ENCODE measurements at places on chromosomes 6 and 20.

DNA sequence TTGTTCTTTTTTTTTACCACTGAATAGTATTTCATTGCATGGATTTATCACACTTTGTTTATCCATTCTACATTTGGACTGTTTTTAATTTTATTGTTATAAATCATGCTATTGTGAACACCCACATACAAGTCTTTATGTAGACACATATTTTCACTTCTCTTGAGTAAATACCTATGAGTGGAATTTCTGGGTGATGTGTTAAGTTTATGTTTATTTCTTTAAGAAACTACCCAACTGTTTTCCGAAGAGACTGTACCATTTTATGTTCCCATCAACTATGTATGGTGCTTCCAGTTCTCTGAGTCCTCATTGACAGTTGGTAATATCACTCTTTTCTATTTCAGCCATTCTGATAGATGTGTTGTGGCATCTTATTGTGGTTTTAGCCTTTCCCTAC, 54.0 kb downstream of the RIN2 start:
- DNase-seq, result no peak

DNA sequence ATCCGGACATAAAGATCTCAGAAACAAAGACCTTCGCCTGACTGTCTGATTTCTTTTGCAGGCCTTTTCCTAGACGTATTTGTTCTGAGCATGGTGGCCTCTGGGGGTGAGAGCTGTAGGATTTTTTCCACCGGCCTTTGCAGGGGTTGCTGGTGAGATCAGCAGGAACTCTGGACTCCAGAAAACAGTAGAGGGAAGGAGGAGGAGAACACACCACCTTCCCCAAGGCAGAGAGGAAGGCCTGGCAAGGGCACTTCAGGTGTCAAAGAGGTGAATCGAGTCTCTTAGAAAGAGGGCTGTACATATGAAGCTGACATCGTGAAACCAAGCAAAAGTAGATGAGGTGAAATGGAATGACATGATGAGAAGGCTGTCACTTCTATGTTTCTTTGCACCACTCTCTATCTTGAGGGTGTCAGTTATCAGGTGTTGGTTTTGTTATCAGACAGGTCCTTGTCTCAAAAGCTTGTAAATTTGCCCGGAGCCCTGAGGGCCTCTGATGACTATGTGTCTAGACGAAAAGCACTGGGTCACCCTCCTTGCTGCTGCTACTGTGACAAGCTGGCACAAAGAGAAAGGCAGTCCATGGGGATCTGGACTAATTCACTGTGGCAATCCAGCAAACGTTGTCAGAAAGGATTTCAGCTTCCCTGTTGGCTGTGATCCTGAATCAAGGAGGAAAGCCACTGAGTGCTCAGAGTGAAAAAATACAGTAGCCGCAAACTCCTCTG, 91.3 kb upstream of the MAP3K7 start:
- DNase-seq, result no peak

DNA sequence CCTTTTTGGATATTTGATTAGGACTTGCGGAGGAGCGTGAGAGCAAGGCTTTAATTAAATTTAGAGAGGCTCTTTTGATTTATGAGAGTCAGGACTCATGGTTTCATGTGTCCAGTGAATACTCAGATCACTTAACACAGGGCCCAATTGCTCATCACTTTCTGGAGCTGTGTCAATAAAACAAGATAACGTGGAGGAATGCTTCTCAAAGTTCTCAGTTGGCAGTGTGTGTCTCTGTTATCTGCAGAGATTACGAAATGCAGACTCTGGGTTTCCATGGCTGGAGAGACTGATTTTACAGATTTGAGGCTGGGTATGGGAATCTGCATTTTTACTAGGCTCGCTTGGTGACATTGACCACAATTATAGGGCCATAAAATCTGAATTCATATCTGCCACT, 335.8 kb upstream of the FLRT3 start:
- no peak for DNase-seq

DNA sequence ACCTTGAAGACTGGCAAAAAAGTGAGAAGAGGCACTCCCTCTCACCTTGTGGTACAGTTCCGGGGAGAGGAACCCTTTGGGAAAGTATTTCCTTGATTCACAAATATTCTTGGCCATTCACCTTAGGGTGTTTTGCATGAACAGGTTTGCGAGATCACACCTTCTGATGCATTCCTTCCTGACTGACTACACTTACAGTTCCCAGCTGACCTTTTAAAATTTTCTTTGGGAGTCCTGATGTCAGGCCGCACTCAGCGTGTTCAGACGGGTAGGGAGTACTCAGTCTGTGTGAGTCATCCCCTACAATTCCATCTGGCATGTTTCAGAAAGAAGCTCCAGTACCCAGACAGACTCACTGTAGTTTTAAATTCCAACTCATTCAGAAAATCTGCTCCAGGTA, 1.7 kb downstream of the ADGRF4 start:
- DNase-seq, result no peak

DNA sequence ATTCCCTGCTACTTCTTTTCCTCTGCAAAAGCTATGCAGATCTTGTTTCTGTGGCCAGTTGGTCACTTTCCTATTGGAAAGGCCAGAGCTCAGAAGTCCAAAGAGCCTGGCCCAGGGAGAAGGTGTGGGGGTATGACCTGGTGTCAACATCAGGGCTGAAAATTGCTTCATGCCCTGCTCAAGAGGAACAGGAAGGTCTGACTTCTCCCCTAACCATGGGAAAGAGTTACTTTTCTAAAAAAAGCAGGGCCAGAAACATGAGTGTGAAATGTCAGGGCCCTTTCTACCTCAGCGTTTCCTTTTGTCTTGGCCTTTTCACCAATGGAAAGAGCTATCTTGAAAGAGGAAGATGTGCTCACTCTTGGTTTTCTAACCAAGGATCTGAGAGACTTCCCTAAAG, 117.4 kb downstream of the MAFB start:
- DNase-seq, result no peak

GRCh38 chr20:50023116-50023805, 40.5 kb downstream of the SNAI1 start:
- no peak for DNase-seq

GRCh38 chr6:108941859-108942258, 93.6 kb downstream of the ARMC2 start:
- DNase-seq, result no peak

DNA sequence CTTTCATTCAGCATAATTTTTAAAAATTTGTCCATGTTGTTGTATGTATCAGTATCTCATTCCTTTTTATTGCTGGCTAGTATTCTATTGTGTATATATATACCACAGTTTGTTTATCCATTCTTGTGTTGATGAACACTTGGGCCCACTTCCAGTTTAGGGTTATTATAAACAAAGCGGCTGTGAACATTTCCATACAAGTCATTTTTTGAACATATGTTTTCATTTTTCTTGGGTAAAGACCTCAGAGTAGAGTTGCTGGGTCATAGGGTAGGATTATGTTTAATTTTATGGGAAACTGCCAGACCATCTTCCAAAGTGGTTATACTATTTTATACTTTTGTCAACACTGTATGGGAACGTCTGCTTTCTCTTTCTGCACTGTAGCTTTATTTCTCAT, 55.3 kb downstream of the RBM24 start:
- no peak for DNase-seq

DNA sequence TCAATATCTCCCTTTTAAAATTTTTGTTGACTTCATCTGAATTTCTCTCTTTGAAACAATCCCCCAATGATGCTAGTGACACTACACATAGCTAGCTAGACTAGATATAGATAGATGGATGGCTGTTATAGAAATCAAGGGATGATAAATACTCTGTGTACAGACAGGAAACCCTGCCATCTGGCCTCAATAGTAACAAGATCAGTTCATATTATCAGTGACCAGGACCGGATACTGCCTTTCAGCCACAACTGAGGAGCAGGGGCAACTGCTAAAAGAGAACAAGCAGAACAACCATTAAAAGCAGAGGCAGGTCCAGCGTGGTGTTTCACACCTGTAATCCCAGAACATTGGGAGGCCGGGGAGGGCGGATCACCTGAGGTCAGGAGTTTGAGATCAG, 118.3 kb upstream of the FAM184A start:
- DNase-seq, result no peak

GRCh38 chr6:145882121-145882531, 67.5 kb upstream of the FBXO30 start:
- DNase-seq, result no peak

DNA sequence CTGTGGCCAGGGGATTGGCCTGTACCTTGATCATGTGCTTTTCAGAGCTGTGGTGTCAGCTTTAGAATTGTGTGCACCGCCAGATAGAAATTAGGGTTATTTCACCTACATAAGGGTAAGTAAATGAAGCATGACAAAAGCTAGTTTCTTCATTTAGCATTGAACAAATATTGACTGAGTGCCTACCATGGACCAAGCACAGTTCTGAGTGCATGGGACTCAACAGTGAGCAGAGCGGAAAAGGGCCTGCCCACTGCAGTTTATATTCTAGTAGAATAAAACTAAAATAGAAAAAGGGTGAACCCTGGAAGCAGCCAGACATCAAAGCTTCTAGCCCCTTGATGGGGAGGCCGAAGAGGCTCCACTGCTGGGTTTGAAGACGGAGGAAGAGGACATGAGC, 25.6 kb downstream of the ECT2L start:
- no peak for DNase-seq

DNA sequence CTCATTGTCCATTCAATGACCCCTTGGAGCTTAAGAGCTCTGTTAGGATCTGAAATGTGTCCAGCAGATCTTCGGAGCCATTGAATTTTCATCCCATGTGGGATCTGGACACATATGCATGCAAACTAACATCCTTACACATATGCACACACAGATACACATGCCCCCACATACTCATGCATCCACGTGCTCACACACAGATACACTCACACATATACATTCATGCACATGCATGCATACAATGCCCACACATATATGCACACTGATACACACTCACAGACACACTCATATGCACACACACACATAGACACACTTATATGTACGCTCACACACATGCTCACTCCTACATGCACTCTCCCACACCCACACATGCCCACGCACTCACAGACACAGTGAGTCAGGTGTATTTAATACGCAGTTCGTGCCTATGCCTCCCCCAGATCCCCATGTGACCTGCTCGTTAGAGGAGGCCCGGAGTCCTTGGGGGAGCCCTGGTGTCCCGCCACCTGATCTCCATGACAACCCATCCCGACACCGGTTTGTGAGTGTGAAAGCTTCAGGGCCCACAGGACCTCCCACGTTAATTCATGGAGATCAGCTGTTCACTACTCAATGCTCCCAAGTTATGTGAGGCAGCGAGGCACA, 121.9 kb upstream of the SULF2 start:
- no peak for DNase-seq

GRCh38 chr6:53179961-53180651, 31.5 kb upstream of the GCM1 start:
- DNase-seq, result no peak

DNA sequence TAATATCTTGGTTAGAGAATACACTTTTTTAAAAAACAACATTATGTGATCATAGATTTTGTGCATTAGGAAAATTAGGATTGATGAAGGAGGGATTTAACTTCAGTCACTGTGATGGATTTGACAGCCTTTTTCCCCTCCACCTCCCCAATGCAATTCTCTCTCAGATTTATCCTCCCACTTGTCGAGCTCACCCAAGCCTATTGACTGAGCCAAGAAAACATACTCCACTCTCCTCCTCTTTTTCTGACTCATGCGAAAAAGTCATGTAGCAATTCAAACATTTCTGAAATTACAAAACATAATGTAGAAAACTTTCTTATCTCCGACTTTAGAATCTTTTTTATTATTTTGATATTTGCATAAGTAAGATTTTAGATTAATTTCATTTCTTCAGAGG, 24.1 kb downstream of the KLHL32 start:
- no peak for DNase-seq

- no peak for DNase-seq
Observed at GRCh38 chr6:22954749-22955385, 385.5 kb downstream of the HDGFL1 start.
